ENCODE measurements at places on chromosomes 11 and 22.
A peak's percentile ranks its signal among the peaks of the same experiment; 100 is the strongest.

DNA sequence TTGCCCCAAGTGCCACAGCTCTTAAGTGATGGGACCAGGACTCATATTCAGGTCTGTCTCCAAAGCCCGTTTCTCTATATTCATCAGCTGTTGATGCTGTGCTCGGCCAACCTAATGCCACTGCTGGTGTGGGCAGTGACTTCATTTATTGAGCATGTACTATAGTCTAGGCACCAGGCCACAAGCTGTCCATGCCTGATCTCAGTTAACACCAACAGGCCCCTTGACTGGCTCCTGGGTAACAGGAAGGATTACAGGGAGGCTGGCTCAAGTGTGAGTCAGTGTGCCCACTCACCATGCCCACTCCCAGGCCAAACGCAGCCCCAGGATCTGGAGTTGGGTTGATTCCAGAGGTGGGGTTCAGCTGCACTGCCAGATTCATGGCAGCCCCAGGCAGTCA is 8.6 kb upstream of the CRYBB2 start:
- no peak for DNase-seq

- no peak for DNase-seq
Measured at GRCh38 chr11:7252683-7253213, 1.0 kb downstream of the SYT9 start.

DNA sequence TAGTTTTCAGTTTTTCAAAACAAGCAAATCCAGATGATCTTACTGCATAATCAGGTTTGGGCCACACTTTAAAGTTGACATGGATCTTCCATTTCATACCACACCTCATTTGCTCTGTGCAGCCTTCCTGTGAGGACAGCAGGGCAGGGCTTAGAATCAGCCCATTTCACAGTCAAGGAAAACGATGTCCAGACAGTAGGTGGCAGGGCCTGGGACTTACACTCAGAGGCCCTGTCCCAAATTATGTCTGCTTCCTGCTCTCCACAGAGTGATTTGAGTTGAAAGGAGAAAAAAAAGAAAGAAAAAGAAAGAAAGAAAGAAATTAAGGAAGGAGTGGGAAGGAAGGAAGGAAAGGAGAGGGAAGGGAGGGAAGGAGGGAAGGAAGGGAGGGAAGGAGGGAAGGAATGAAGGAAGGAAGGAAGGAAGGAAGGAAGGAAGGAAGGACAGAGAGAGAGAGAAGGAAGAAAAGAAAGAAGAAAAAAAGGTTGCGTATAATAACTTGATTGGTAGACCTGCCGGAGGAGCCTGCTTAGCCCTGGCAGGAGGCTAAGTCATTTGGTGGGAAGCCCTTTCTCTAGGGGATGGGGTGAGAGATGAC is 23.6 kb downstream of the TSKU start:
- DNase-seq = no peak

GRCh38 chr11:512761-513595 is 5.9 kb upstream of the RNH1 start:
- no peak for DNase-seq

DNA sequence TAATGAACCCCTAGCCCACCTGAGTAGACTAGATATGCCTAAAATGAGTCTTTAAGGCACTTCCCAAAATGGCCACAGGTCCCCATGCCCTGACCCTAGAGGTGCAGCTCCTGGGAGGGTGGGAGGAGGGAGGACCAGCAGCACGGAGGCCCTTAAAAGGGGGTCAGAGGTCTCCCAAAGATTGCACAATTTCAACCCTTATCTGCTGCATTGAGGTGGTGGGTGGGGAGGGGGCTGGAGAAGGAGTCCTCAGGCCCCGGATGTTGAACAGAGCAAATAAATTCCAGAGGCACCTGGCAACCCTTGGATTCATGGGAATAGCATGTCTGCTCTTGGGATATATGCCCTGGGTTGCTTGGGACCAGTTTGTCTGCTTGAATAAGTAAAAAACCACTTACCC is 57.6 kb downstream of the NAV2 start:
- DNase-seq = no peak

GRCh38 chr11:36010010-36010740 is 66.3 kb downstream of the LDLRAD3 start:
- peak; percentile 65 for DNase-seq

DNA sequence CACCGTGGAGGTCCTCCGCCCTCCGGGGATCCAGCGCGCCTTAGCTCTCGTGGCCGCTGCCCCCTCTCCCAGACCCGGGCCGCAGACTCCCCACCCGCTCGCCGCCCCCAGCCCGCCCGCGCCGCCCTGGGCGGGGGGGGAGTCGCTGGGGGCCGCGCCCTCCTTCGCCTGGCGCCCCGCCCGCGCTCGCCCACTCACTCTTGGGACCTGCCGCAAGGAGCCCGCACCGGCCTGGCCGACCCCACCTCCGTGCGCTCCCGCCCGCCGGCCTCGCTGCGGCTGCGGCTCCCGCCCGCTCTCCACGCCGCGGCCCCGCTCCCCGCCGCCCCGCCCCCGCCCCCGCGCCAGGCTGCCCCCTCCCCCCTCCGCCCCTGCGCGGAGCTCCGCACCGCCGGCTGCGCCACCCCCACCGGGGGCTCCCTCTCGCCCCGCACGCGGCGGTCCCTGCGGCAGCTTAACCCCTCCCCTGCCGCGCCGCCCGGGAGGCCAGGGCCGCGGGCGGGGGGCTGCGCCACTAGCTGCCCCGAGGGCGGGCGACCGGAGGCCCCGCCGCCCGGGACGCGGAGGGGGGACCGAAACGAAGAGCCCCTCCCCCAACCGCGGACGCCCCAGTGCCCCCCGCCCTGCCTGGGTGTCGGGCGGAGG is 724 bp upstream of the RASGRP2 start:
- DNase-seq = no peak

- DNase-seq = peak; percentile 44
Measured at GRCh38 chr11:9273376-9274336, 8.5 kb upstream of the DENND5A start.

DNA sequence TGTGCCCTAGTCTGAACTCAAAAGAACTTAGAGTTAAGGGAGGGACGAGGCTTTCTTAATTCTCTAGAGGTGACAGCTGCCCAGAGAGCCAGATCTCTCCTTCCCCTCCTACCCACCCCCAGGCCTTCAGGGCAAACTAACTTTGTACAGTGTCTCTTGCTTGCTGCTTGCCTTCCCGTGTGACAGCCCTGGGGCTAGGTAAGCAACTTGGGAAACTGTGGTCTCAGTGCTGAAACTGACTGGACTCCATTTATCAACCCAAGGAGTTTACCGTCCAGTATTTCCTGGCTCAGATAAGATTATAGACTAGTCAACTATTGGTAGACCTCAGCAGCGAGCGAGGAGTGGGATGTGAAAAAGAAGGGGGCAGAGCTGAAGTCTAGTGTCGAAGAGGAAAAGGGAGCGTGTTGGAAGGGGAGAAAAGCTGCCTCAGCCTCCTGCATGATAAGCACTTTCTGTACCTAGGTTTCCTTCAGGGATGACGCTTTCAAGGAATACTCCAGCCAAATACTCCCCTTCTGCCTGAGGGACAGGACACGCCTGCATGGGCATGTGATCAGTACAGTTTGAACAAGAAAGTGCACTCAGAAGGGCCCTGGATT is 43.3 kb upstream of the WEE1 start:
- no peak for DNase-seq

Data from fibroblast of gingiva (primary cell).